ENCODE measurements at places on chromosomes 2 and 18.

DNA sequence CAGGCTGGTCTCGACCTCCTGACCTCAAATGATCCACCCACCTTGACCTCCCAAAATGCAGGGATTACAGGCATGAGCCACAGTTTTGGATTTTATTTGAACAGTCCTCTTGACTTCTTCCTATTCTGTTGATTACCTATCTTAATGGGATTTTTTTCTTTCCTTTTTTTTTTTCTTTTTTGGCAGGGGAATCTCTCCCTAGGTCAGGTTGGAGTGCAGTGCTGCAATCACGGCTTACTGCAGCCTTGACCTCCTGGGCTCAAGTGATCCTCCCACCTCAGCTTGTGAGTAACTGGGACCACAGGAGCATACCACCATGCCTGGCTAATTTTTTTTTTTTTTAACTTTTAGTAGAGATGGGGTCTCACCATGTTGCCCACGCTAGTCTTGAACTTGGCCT lies 2.8 kb downstream of the MTHFD2 start:
- no peak for DNase-seq

GRCh38 chr2:71528131-71528591 lies 74.8 kb downstream of the DYSF start:
- DNase-seq, result no peak

DNA sequence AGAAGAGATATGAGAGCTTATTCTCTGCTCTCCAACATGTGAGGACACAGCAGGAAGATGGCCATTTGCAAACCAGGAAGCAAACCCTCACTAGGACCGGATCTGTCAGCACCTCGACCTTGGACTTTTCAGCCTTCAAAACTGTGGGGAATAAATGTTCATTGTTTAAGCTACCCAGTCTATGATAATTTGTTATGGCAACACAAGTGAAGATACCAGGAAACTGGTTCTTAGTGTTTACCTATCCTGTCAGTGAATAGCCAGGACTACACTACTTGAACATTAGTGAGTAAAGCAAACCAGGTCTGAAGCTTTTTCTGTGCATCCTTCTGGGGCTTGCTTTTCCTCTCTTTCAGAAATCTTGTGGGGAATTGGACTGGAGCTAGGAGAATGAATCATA lies 44.4 kb upstream of the BARD1 start:
- DNase-seq, result no peak

DNA sequence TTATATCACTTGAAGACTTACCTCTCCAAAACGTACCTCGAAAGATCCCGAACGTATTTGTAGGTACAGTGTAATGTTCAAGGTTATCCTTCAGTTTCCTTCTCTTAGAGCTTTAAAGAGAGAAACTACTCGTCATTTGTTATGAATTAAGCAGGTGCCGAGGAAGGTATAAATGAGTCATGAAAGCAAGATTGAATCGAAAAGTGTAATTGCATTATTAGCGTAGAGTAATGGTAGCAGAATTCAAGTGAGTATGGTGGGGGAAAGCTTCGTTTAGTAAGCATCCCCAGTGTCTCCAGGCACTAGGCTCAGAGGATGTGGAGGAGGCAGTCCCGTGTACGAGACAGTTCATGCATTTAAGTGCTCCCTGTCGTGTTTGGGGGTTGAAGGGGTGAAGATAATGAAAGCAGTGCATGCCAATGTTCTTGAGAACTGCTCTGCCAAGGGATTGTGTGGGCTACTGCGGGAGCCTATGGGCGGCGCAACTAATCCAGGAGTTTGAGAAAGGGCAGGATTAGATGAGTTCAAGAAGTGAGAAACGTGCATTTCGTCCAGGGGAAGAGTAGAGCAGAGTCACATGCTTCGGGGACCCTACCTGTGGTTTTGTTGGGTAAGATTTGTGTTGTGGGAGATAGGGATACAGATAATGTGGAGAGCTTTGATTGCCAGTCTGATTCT lies 858 bp downstream of the POLR1B start:
- DNase-seq, result no peak

- DNase-seq, result no peak
These were observed 215.4 kb upstream of the HNRNPA3 start for GRCh38 chr2:176997074-176997791.

GRCh38 chr2:43073401-43073825 lies 153.0 kb downstream of the ZFP36L2 start:
- no peak for DNase-seq

GRCh38 chr2:233124421-233125080 lies 64.4 kb downstream of the INPP5D start:
- DNase-seq, result no peak

GRCh38 chr2:45707006-45707405 lies 55.5 kb downstream of the PRKCE start:
- no peak for DNase-seq

- DNase-seq, result no peak
These were observed 2161.4 kb upstream of the PIK3C3 start for GRCh38 chr18:39793609-39794008.

DNA sequence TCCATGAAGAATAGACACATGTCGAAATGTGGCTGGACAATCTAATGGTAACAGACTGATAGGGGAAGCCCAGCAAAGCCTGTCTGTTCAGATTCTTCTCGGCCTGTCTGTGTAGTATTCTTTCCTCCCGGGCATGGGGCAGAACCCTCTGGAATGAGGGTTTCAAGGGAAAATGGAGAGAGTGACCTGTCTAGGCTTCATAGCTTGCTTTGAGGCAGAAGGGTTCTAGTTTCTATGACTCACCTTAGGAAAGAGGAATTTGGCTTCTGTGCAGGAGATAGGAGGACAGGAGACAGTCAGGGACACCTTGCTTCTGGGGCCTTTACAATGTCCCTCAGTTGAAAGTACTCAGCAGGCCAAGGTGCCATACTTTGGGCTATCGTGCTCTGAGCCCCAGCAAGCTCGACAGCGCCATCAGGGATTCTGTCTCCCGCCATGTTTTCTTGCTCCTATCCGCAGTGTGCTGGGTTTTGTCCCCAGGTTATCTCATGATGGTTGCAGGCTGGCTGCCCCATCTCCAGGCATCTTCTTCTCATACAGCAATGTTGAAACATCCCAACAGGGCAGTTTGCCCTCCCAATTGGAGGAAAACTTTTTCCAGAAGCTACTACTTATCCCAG lies 74.7 kb upstream of the TLK1 start:
- DNase-seq, result no peak

DNA sequence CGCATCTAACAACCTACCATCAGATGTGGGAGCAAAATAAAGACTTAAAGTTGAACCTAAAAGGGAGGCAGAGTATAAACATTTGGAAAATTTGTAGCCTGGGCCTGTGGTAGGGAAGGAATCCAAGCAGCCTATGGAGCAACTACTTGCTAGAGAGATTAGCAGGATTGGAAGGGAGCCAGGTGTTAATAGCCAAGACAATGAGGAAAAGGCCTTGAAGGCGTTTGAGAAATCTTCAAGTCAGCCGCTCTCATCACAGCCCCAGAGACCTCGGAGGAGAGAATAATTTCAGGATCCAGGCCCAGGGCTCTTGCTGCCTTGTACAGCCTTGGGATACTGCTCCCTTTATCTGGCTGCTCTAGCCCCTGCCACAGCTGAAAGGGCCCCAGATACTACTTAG lies 219.7 kb downstream of the THSD7B start:
- DNase-seq, result no peak

DNA sequence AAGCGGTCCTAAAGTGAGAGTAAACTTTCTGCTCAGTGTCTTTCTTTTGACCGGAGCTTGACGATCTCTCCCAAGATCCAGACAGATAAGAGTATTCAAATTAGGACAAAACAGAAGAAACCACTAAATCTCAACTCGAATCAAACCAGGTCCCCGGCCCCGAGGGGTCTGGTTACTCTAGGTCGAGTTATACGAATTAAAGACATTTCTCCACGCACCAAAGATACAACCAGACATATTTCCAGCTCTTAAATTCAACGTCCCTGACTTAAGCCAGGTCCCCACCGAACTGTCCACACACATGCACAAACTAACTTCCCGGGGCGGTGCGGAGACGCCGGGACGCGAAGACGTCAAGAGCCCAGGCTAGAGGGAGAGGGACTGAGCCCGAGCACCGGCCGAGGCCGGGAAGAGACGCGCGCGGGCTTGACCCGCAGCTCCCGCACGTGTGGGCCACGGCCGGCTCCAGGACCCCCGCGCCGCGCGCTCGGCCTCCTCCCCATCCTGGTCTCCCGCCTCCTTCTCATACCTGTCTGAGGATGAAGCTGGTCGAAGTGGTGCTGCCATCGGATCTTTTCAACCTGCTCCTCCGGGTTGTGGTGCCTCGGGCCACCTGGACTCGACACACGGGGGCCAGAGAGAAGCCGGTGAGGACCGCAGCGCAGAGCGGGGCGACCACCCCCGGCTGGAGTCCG lies 896 bp downstream of the CACNB4 start:
- DNase-seq, result no peak

GRCh38 chr2:73406996-73407395 lies 21.4 kb downstream of the ALMS1 start:
- no peak for DNase-seq

DNA sequence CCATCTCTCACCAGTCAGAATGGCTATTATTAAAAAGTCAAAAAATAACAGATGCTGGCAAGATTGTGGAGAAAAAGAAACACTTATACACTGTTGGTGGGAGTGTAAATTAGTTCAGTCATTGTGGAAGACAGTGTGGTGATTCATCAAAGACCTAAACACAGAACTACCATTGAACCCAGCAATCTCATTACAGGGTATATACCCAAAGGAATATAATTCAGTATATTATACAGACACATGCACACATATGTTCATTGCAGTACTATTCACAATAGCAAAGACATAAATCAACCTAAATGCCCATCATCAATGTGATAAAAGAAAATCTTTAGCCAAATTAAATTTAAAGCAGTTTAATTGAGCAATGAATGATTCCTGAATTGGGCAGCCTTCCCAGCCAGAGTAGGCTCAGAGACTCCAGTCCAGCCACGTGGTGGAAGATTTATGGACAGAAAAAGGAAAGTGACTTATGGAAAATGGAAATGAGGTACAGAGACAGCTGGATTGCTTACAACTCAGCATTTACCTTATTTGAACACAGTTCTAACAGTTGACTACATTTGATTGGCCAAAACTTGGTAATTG lies 377.1 kb upstream of the SLC39A10 start:
- DNase-seq, result no peak

DNA sequence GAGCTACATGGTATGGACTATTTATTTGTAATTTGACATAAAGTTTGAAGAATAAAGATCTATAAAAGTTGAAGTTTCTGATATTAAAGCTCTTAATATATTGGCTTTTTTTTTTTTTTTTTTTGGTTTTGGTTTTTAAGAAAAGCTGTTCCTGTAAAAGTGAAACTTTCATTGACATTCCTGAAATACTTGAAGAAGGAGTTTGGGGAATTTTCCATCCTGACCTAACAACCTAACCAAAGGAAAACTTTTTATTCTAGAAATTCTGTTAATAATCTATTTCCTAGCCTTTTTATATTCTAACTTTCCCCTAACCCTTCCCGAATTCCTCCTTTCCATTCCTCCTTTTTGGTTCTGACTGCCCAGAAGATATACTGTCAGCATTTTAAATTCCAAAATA lies 83.7 kb downstream of the ACSL3 start:
- DNase-seq, result no peak

DNA sequence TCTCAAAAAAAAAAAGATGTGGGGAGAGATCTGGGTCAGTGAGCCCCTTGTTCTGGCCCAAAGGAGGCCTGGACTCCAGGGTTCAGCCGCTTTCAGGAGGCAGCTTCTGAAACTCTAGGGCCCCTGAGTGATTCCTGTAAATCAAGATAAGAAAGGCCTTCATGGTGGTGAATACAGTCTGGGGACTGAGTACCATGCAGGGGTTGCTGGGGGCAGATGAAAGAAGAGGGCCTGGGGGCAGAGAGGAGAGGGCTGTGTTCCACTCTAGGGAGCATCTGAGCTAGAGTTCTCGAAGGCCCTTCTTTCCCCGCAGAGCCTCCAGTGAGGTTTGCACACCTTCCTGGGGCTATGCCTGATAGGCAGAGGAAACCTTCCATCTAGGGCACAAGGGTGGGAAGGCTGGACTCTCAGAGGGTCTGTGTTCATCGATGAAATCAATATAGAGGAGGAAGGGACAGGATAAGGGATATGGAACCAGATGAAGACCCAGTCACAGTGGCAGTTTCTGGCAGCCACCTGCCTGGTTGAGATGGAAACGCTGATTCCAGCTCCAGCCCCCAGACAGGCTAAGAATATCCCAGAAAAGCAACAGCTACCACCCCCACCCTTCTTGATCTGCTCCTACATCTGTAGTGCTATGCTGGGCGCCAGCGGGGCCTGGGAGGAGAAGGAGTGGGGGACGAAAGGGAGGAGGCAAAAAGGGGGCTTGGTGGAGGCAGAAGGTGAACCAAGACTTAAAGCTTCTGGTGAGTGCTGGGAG lies 4.7 kb upstream of the CDK5R2 start:
- no peak for DNase-seq

- DNase-seq, result no peak
These were observed 387.8 kb upstream of the RAB12 start for GRCh38 chr18:8221452-8221851.

DNA sequence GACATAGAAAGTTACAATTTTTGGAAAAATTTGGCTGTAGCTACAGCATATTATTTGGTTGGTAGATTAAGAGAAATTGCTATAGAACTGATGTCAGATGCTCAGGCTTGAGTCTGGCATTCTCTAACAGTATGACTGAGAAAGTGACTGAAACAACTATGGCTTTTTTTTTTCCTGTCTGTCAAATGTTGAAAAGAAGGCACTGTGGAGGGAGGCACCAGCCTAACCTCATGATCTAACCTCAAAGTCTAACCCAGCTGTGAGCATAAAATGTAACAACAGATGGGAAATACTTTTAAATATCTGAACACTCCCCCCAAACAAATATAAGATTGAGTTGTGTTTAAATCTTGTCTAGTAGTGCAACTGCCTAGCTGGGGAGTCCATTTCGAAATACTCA lies 629.1 kb downstream of the LRP1B start:
- no peak for DNase-seq

DNA sequence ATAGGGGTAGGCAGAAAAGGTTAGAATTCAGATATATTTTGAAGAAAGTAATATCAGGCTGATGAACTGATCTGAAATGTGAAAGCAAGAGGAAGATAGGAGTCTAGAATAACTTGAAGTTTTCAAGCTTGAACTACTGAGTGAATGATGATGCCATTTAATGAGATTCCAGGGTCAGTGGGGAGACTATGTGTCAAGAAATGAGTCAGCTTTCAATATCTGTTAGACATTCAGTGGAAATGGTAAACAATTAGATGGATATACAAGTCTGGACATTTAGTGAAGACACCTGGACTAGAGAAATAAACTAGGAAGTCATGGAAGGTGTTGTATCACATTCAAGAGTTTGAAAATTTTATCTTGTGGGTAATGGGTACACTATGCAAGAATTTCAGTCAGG lies 326.9 kb downstream of the FSIP2 start:
- no peak for DNase-seq

DNA sequence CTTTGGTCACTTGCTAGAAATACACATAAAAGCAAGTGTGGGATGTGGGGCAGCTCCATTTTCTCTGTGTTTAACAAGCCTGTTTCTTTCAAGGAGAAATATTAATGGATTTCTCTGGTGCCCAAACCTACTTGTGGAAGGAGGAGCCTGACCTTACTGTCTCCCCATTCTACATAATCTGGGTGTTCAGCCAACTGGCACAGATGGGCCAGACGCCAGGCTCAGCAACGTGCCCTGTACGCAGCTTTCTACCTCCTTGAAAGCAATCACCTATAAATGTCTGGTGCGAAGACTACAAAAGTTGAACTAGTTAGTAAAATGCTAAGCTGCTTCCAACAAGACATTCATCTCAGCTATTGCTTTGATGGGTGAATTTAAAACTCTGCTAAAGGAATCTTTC lies 33.2 kb upstream of the MYO3B start:
- no peak for DNase-seq

All from stimulated activated CD4-positive, alpha-beta T cell treated with anti-CD3 and anti-CD28 coated beads, Interleukin-12 subunit alpha, Interleukin-12 subunit beta, amount 100 ng/mL, for 24 hours (primary cell).